ENCODE measurements at places on chromosomes 1 and 21.

GRCh38 chr1:173504268-173504667 lies 27.1 kb downstream of the PRDX6 start:
- DNase-seq, result no peak

DNA sequence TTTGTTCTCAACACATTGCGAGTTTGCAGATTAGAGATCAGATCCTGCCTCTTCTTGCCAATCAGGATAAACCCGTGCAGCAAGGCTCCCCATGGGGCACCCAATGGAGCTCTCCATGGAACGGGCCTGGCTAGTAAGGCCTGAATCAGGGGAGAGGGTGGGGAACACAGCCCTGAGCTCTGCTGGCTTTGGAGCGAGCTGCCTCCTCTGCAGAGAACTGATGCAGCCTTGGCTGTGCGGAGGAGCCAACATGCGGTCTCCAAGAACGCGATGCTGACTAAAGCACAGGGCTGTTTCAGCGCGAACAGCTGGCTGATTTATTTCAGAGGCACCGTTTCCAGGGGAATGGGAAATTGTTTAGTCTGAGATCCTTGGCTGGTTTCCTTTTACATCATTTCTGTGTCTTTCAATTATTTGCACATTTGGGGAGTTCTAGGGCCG lies 139.7 kb downstream of the TSEN15 start:
- DNase-seq, result peak; percentile 22

- DNase-seq, result no peak
These were observed 32.7 kb downstream of the FHAD1 start for GRCh38 chr1:15279576-15280230.

DNA sequence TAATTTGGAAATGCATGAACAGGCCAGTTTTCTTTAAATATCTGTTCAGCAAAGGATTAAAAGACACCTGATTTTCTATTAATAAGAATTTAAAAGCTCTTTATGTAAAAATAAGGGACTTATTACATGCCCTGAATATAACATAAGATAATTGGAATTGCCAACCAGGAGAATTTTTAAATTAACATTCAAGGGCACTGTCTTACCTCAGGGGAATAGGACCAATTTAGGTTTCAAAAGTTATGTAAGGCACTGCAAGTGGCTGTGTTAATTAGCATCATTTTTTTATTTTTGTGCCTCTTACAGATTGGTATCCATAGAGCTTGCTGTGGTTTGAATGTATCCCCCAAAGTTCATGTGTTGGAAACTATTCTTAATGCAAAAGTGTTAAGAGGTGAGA lies 1.3 kb upstream of the NEK2 start:
- no peak for DNase-seq

DNA sequence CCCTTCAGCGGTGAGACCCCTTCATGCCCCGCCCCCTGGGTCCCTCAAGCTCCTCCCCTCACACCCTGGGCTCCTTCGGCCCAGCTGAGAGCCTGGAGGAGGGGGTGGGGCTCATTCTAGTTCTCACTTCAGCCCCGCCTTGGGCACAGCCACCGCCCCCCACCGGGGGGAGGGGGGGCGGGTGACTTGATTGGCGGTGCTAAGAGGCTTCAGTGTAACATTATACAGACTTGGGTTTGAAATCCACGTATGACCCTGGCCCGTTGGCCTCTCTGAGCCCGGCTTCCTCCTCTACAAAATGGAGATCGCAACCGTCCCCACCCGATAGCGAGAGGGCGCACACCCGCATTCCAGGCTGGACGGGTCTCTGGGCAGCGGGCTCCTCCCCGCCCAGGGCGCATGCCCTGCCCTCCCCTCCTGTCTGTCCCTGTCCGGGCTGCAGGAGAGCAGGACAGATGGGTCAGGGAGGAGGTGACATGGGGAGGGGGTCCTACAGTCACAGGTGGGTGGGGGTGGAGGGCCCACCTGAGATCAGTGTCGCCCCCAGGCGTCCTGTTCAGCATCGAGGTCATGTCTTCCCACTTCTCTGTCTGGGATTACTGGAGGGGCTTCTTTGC lies 5.1 kb downstream of the CLCNKB start:
- peak; percentile 60 for DNase-seq

DNA sequence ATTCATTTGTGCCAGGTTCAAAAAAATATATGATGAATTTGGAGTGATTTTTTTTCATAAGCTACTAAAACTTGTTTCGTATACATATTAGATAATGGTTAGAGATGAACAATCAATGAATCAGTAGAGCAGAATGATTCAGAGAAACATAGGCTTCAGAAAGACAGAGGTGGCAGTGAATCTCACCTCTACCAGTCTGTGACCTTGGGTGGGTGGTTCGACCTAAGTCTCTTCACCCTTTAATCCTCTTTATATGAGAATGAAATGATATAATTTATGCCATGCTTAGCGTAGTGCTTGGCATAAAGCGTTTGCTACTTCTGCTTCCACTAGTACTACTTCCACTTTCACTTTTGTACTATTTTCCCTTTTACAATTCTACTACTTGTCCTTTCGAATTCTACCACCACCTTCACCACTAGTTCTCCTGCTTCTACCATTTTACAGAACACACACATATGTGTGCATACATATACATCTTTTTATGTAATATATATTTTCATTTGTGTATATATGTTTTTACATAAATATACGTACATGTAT lies 45.1 kb downstream of the FYB2 start:
- DNase-seq, result no peak

DNA sequence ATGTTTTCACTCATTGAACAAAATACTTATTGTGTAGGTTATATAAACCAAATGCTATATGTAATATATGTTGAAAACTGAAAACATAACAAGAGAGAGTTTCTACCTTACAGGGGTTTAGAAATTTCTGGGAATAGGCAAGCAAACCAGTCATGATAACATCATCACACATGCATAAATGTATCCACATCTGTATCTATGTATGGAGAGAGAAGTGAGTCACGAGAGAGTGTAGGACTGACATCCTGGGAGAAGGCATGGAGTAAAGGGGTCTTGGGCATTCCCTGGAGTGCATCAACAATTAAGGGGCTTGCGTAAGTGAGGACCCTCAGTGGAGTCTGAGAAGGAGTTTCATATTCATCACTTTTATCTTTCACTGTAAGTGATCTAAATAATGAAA lies 65.5 kb downstream of the PCNX2 start:
- no peak for DNase-seq

- DNase-seq, result no peak
These were observed 224.7 kb upstream of the KIAA0040 start for GRCh38 chr1:175417316-175417715.

GRCh38 chr21:46561445-46562090 lies 43.3 kb downstream of the S100B start:
- DNase-seq, result no peak

- DNase-seq, result peak; percentile 76
These were observed 79.1 kb downstream of the NDUFS5 start for GRCh38 chr1:39105061-39105840.

DNA sequence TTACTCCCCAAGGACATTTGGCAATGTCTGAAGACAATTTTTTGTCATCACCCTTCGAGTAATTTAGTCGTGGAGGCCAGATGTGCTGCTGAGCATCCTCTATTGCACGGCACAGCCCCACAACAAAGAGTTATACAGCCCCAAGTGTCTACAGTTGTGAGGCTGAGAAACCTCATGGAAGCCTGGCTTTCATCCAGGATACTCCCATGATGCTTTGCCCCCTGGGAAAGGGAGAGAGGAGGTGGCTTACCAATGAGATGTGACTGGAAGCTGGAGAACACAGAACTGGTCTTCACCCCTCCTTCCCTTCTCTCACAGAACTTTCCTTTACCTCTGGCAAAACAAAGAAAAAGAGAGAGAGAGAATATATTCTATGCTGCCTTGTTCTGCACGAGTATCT lies 150.9 kb upstream of the VAMP3 start:
- DNase-seq, result no peak

- no peak for DNase-seq
These were observed 43.5 kb downstream of the PRKAA2 start for GRCh38 chr1:56688522-56689026.

DNA sequence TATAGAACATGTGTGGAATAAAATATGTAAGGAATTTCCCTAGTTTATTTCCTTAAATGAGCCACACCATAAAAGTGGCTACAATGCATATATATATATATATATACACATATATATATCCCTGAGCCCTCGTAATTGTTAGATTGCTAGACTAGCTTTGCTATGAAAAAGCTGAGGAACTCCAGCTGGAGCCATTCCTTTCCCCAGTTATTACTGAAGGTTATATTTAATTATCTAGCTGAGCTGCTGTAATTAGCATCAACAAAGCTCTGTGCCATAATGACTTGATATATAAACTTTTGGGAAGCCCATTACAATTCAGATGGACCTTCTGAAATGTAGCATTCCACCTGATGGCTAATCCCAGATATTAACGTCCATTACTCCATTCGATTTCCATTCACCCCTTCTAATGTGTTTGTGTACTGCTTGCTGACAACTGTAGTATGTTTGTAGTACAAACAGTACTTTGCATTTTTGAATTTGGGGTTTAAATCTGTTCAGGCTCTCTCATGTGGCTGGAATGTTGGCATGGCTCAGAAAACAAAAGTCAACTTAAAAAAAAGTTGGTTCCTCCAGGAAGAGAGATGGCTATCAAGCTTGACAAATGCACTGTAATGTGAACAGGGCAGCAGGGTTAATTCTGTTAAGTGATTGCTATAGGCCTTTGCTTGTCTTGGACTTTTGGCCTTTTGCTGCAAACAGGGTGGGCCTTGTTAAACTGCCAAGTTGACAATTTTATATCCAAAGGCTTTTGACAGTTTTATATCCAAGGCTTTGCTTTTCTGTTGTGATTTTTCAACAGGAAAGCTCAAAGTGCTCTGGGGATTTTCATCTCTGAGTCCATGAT lies 170.0 kb downstream of the LTN1 start:
- DNase-seq, result peak; percentile 38

DNA sequence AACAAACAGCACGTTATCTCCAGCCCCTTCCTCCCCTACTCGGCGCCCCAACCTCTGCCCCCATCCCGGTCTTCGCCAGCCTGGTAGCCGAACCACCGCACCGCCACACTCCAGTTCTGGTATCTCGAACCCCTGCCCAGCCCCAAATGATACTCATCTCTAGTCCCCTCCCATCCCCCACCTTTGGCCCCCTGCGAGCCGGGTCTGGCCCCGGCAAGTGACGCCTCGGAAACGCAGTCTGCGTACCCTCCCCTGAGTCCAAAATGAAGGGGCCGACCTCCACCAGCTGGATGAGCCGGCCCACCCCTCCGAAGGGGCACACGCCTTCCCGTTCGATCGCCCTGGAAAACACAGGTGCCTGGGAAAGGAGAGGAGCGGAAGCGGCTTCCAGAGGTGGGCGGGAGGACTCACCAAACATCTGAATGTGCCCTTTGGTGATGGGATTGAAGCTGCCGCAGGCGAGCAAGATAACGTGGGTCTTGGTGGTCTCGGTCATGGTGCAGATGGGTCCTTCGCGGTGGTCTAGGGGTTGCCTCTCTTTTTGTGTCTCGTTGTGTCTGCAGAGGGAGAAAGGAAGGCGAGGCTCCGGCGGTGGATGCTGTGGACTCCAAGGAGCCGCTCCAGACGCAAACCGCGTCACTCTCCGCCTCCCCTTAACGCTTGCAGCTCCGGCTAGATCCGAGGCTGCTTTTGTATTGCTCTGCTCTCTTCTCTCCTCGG lies at the start of gene NMNAT2:
Gene NMNAT2, minus strand, starts transcription at position 609 of the 720 bp plus-strand sequence. Its CDS starts 113 bp downstream, at position 496.
- DNase-seq, result no peak

DNA sequence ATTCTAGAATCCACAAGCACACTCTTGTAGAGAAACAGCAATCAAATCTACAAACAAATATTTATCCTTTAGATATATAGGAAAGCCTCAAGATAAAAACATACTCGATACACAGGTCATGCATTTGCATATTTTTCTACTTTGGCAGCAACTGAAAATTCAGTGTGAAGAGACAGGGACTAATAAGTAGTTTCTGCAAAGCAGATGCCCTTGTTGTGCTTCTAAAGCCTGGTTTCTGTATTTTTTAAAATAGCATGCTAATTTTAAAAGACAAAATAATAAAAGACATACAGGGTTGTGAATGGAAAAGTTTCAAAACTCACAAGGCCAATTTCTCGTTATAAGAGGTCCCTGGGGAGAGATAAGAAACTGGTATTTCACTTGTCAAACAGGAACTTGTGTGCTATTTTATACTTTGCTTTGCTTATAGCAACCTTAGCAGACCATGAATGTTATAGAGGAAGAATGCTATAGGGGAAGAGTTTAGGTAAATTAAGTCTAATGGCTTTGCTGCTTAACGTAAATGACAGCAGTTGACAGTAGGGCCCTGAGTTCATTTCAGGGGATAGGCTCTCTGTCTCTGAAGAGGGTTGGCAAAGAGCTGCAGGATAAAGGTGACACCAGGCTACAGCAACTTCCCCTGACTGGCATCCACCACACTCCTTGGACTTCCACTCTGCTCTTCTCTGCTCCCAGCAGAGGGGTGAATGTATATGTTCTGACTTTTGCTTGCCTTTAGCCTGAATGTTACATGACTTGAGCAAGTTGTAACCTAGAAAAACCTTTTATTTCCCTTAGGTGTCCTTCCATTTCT lies 9.4 kb upstream of the RGS13 start:
- no peak for DNase-seq

GRCh38 chr1:65264197-65264929 lies 45.0 kb upstream of the DNAJC6 start:
- DNase-seq, result no peak

DNA sequence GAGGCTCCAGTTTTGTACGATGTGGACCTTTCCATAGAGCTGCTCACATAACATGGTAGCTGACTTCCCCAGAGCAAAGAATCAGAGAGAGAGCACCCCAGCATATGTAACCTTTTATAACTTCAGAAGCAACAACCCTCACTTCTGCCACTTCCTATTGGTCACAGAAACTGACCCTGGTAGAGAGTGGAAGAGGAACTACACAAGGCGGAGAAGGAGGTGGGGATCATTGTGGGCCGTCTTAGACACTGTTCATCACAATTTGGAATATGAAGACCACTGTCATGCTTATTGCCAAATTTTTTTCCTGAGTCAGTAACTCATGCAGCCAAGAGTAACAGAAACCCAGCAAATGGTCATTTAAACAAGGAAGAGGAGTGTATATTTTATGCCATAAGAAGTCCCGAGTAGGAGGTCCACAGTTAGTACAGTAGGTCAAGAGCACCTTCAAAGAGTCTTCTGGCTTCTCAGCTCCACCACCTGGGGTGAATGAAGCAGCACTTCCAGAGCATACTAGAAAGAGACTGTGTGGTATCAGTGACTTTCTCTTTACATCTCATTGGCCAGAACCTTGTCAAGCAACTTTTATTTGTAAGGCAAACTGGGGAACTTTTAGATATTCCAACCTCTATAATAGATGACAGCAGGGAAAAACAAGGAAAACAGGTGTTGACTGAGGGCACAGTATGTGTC lies 71.8 kb downstream of the ODF2L start:
- no peak for DNase-seq

Data from left colon (tissue), 2 donors.